A549 treated with DMSO at 1 μM for 4 hours (cell line): ENCODE measurements at places on chromosomes 12 and 14. TPM values are rescaled to one million over a fixed set of nuclear protein-coding genes. Genes with fewer than 3 reads are reported as not detected.

The IQSEC3 gene
- 0.01 TPM in 2 of 5 replicates, not detected in the others for total RNA-seq

The CYP27B1 gene
- 2.0 to 4.0 TPM (median 2.2 TPM) in 5 replicates for total RNA-seq

The LRRC9 gene
- not detected in 5 replicates for total RNA-seq

The TAS2R20 gene
- 0.10 to 0.12 TPM (median 0.11 TPM) in 3 of 5 replicates, not detected in the others for total RNA-seq

The DTX3 gene
- 17.1 to 19.8 TPM (median 17.7 TPM) in 5 replicates for total RNA-seq

The EML1 gene
- total RNA-seq = 39.1 to 50.1 TPM (median 43.4 TPM) in 5 replicates

The IL26 gene
- not detected in 5 replicates for total RNA-seq

The HOXC13 gene
- total RNA-seq = 5.4 to 10.5 TPM (median 9.0 TPM) in 5 replicates

The DPY19L2 gene
- total RNA-seq = 1.3 to 2.4 TPM (median 1.8 TPM) in 5 replicates

The PTPRO gene
- total RNA-seq = 0.05 to 0.08 TPM in 2 of 5 replicates, not detected in the others

The GZMB gene
- not detected in 5 replicates for total RNA-seq

The KRT1 gene
- total RNA-seq = not detected in 5 replicates

The RNASE7 gene
- not detected in 5 replicates for total RNA-seq

The SERPINA3 gene
- total RNA-seq = 5.4 to 7.9 TPM (median 5.9 TPM) in 5 replicates

The CATSPERB gene
- not detected in 5 replicates for total RNA-seq
